Activated naive CD4-positive, alpha-beta T cell treated with Interleukin-2 at 50 U/mL for 16 hours (primary cell): ENCODE measurements at places on chromosomes 12 and 14.

GRCh38 chr14:59060841-59061240, 127.6 kb upstream of the DAAM1 start:
- no peak for DNase-seq

DNA sequence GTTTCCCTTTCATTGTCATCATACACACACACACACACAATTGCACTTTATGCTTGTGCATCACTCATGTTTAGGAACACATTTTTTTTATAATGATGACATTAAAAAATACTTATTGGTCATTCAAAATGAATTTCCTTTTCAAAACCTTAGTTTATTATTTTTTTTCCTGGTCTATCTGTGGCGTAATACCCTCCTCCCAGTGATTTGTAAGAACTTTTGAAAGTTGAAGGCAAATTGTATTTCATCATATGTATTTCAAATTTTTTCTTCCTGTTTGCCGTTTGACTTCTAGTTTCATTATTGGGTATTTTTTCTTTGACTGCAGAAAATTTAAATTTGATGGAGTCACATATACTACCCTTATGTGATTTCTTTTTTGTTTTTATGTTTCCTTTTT, 2.5 kb upstream of the LRRK2 start:
- DNase-seq: no peak

GRCh38 chr12:113573148-113573547, 101.5 kb upstream of the LHX5 start:
- DNase-seq: no peak

DNA sequence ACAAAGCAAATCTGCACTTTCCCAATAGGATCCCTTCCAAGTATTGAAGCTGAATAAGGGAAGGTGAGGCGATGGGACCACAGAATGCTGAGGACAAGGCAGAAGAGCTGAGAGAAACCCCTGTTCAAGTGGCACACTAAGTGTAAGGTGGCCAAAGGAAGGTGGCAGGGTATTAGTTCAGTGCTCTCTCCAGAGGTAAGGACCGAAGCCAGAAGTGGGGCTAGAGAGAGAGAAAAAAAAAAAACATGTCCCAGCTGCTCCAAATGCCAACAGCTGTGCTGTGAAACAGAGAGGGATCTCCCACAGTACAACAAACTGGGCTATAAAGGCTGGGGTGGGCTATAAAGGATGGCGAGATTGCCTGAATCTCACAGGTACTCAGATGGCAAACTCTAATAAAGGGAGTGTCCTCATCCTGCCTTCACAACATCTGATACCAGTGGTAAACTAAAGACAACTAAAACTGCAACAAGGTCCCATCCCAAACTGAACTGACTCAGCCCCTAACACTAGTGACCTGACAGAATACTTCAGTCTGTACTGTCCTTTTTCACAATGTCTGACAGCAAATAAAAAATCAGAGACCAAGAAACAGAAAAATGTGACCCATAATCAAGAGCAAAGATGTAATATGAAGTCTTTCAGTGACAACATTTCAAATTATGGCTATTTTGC, 47.9 kb downstream of the CDK17 start:
- no peak for DNase-seq

GRCh38 chr14:34237677-34238076, 224.4 kb downstream of the SPTSSA start:
- DNase-seq: no peak

- DNase-seq: no peak
Measured at GRCh38 chr14:58944343-58944967, 244.0 kb upstream of the DAAM1 start.
